RCC 7860 (cell line): ENCODE measurements at places on chromosomes 2 and 18.

DNA sequence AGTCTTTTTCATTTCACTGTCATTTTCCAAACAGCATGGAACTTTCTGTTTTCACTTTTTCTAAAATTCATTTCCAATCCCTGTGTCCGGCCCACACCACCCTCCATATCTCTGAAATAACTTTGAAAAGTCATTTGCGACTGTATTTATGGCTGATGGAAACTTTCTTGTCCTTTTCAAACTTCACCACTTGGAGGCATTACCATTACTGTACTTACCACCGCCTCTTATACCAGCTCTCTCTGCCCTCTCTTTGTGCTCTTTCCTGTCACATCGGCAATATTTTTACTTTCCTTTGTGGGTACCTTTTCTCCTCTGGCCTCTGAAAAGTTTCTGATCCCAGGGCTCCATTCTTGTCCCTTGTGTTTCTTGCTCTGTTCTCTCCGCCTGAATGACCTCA lies 39.5 kb upstream of the IL1RL1 start:
- DNase-seq = no peak

DNA sequence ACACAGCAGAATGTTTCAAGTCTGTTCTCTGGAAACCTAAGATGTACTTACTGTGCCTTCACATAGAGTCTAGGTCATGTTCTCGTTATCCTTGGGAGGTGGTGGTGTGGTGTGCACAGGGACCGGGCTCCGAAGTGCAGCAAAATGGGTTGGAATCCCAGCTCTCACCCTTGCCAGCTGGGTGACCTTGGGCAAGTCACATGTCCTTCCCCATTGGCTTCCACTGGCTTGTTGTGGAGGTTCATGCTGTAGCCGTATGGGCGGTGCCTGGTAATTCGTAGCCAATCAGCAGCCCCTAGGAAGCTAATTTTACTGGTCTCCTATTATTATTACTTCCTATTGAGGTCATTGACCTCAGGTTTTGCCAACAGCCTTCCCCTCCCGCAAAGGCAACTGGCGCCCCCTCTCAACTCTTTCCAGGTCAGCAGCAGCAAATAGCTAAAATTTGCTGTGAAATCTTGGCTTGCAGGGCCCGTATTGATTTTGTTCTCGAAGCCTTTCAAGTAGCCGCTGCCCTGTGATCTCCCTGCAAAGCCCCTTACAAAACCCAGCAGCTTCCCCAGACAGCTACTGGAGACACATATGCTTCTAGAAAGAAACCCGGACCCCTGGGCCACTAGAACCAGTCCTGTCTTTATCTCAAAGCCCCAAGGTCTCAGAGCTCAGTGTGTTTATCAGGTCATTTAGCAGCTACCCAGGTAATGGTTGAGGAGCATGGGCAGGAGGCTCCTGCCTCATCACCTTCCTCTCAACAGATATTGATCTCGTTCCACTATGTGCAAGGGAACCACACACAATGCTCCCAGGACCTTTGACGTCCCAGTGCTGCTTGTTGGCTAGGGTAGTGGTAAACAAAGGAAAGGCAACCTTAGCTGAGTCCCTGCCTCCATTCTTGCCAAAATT lies 66.5 kb upstream of the SLC1A4 start:
- DNase-seq = no peak

DNA sequence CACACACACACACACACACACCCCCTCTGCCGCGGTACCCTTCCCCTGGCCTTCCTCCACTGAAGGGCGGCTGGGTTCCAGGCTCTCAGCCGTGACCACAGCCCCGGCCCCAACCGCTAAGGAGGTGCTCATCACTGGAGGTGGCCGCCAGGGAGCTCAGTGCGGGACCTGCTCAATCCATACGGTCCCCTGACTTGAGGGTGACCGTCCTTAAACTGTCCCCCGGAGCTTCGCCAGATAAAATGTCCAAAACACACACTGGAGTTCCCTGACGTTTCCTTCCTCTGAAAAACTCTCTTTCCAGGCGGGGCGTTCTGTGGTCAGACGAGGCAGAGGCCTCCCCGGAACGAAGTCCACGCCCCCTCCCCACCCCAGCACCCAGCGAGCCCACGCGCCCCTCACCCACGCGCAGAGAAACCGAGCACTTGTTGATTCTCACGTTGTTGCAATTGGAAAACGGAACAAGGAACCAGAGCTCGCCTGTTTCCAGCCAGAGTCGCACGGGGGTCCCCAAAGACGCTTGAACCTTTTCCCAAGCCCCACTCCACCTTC lies 1.4 kb downstream of the MBP start:
- peak; percentile 22 for DNase-seq

DNA sequence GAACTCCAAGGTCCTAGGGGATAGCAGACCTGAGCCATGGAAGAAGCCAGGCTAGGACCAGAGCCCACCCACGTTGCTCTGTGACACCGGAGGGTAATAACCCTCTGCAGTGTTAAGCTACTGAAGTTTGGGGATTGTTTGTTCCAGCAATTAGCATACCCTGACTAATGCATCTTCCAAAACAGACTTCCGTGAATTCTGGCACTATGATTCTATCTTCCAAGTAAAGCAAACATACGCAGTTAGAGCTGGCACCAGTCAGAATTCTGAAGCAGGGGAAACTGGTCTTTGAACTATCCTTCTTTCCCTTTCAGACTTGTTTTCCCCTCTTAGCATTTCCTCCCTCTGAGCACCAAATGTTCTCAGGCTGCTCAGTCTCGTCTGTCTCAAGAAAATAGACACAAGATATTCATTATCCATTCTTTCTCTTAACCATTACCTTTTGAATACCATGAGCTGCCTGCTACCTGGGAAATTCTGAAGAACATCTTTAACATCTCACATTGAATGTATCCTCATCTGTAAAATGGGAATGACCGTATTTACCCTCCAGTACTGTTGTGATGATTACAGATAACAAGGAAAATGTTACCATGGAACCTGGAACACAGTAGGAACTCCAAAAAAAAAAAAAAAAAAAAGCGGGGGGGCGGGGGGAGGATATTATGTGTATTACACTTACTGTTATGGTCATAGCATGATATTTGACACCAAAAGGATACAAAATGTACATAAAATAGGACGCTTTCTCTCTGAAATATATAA lies 108.2 kb downstream of the TCF4 start:
- DNase-seq = no peak

DNA sequence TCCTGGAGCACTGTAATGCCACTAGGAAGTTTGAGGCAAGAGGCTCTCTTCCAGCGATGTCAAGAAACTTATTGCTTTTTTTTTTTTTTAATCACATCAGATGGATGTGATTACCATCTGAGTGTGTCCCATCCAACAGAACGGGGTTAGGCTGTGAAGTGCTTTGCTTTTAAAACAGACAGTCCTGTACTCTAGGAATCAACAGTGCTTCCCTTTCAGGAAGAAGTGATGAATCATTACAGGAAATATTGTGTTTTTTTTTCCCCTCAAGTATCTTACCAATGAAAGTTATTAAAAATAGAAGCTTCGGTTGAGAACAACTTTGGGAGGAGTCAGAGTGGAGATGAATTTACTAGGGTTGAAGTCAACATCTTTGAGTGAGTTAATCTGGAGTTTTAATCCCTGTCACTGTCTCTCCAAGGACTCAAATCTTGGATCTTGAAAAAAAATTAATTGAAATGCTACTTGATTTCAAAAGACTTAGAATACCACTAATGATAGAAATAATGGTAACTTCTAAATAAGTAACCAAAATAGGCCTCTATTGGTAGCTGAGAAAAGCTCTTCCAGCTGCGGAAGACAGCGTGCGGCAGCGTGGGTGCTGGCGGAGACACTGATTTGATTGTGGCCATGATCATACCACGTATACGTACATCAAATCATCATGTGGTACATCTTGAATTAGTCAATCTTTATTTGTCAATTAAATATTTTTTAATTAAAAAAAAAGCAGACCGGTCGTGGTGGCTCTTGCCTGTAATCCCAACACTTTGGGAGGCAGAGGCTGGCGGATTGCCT lies 45.5 kb downstream of the GATA6 start:
- peak; percentile 21 for DNase-seq

DNA sequence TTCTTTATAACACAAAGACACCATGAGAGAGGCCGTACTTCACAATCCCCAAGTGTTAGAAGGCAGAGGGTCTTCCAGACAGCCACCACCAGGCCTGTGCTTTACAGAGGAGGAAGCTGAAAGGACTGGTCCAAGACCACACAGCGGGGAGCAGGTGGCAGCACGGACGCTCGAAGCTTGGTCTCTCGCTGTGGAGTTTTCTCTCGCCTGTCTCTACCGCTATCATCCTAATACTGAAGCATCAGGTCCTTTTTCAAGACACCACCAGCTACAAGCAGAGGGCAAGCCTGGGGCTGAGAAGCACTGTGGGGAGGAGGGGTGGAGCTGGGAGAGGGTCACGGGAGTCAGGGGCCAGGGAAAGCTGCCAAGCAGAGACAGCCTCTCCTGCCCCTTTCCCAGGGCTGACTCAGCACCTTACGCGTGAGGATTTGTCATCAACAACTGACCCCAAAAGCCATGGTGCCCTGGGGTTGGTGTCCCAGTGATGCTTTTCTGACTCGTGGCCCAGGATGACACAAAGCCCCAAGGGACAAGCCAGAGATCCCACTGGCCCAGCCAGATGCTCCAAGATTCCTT lies 31.9 kb upstream of the FOSL2 start:
- DNase-seq = peak; percentile 95

GRCh38 chr18:50465211-50466153 lies 90.6 kb downstream of the SKA1 start:
- no peak for DNase-seq

DNA sequence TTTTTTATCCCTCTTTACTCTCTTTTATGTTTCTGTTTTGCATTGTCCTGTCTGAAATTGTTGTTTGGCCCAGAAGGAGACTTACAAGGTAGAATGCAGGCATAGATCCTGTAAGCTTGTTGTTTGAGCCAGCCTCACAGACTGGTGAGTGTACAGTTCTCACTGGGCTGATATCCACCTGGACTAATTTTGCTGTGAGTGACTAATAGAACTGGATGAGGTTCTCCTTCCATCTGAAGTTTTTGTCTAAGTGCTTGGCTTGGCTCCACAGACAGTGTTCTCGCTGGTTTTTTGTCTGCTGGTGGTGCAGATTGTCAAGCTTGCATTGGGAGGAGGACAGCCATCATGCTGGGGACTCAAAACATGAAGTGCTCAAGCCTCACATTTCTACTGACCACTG lies 495.7 kb downstream of the TSN start:
- DNase-seq = no peak
